ENCODE measurements at places on chromosomes 3 and 15.
A peak's percentile ranks its signal among the peaks of the same experiment; 100 is the strongest.

GRCh38 chr15:38549222-38549621 is 15.4 kb downstream of the RASGRP1 start:
- no peak for DNase-seq

DNA sequence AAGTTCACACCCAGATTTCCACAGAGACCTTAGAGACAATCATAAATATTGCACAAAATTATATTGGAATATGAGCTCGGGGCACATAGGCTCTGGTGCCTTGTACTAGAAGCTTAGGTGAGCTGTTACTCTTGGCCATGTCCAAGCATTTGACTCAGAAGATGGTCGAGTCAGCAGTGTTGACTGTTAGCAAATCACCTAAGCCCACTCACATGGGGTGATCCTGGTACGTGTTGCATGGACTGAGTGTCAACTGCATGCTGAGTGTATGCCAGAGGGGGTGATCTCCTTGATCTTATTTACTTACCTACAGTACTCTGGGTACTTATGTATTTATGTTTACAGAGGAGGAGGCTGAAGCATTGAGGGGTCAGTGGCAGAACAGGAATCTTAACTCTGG is 14.0 kb downstream of the SMAD3 start:
- DNase-seq = no peak

DNA sequence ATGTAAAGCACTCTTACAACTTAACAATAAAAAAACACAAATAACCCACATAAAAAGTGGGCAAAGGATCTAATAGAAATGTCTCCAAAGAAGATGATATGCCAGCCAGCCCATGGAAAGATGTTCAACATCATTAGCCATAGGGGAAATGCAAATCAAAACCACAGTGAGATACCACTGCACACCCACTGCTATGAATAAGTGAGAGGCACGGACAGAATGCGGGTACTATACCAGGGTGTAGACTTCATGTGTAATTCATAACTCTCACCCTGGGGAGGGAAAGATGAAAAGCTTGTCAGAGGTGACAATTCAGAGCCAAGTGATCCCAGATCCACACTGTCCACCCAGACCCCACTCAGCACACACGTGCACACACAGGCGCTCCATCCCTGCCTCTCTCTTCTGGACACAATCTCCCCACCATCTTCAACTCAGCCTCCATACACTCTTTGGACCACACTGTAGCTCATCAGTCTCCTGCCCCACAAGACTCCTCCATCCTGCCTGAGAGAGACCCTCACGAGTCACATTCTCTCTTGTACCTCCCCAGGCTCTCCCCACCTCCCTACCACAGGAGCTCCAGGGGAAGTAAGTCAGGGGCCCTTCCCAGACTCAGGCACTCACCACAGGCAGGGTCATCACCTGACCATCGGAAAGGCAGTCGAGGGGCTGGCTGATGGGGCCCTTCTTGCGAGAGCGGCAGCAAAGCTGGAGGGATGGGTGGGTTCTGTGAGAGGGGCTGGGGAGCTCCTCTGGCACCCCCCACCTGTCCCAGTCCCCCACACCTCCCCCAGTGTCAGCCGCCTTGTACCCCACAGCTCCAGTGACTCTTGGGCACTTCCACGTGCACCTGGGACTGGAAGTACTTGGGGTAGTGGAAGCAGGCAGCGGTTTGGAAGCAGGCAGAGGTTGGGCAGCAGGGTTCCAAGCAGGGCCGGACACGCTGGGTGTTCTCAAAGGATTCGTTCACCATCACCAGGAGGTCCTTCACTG is 21.3 kb downstream of the PLA2G4E start:
- no peak for DNase-seq

- DNase-seq = peak; percentile 8
Measured at GRCh38 chr3:17686613-17687012, 55.8 kb downstream of the TBC1D5 start.

GRCh38 chr3:127835993-127836882 is 13.9 kb upstream of the MGLL start:
- no peak for DNase-seq

GRCh38 chr3:31533169-31534064 is 692 bp downstream of the STT3B start:
- DNase-seq = peak; percentile 48

- no peak for DNase-seq
Measured at GRCh38 chr3:25355998-25356397, 72.1 kb upstream of the RARB start.

DNA sequence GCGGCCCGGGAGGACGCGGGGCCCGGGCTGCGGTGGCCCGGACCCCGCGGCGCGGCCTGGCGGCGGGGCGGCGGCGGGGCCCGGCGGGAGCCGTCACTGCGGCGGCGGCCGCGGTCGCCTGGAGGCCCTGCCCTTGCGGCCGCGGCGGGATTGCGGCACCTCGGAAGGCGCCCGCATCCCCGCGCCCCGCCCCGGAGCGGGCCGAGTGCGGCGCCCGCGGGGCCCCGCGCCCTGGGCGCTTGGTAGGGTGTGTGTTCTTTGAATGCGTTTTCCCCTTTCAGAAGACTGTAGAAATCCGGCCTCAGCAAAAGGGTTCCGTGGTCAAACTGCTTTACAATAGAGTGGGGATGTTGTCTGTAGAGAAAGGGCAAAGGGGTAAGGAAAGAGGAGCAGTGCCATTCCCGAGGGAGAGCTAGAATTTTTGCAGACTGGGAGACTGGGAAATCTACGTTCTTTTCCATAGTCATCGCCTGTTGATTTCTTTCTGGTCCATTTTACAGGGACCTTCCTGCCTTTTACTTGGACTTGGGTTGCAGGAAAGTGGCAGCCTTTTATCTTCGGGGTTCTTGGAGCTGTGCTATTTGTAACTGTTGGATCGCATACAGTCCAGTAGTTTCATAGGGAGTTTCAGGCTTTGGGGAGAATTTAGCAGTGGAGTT is 630 bp downstream of the SNRK start:
- DNase-seq = peak; percentile 73

DNA sequence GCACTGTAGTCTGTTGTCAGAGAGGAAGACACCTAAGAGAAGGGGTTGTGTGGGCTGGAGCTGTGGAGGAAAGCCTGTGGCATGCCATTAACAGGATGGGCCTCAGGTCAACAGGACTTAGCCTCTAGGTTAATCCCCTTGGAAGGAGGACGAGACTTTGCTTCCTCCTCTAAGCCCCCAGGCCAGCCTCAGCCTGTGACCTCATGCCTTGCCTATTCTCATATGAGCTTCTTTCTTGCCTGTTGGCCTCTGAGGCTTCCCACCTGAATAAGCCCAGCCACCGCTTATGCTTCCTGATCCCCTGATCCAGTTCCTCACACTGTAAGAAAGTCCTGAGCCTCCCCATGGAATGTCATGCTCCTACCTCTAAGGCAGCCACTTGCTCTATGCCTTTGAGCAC is 52.2 kb upstream of the TBC1D21 start:
- DNase-seq = no peak

DNA sequence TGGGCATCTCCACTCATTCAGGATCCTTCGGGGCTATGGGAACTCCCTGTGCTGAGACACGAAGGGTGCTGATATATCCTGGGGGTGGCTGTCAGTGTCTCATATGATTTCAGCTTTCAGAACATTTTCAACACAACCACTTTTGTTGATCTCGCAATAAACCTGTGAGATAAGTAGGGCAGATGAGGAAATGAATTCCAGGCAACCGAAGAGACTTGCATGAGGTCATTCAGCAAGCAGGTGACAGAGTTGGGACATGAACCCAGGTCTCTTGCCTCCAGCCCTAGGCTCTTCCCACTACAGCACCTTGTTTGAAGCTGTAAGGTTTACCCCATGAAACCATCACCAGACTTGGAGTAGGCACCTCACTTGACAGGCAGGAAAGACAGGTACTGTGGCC is 16.6 kb downstream of the DUOX1 start:
- DNase-seq = no peak

DNA sequence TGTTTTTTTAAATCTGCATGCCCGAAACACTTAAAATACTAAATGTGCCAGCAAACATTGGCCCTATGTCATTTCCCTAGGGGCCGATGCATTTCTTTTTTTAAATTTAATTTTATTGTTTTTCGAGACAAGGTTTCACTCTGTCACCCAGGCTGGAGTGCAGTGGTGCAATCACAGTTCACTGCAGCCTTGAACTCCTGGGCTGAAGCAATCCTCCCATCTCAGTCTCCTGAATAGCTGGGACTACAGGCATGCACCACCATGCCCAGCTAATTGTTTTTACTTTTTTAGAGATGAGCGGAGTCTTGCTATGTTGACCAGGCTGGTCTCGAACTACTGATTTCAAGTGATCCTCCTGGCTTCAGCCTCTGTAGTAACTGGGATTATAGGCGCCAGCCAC is 5.5 kb downstream of the PARP9 start:
- DNase-seq = no peak

DNA sequence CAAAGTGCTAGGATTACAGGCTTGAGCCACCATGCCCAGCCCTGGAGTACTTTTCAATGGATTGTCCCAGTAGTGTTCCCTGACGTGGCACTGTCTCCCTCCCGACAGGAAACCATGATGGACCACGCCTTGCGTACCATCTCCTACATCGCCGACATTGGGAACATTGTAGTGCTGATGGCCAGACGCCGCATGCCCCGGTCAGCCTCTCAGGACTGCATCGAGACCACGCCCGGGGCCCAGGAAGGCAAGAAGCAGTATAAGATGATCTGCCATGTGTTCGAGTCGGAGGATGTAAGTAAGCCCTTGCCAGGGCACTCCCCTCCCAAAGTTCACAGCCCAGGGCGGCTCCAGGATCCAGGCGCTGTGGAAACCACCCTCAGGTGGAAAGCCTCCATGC is 168.1 kb downstream of the NSMCE3 start:
- no peak for DNase-seq

GRCh38 chr3:172209333-172210321 is 170.2 kb downstream of the FNDC3B start:
- no peak for DNase-seq

- DNase-seq = no peak
Measured at GRCh38 chr15:71810256-71811035, at the start of gene NR2E3. NR2E3 (plus strand) TSS chr15:71810554; CDS start chr15:71810744, 190 bp downstream.

GRCh38 chr3:128269006-128269775 is 115.9 kb downstream of the EEFSEC start:
- no peak for DNase-seq

DNA sequence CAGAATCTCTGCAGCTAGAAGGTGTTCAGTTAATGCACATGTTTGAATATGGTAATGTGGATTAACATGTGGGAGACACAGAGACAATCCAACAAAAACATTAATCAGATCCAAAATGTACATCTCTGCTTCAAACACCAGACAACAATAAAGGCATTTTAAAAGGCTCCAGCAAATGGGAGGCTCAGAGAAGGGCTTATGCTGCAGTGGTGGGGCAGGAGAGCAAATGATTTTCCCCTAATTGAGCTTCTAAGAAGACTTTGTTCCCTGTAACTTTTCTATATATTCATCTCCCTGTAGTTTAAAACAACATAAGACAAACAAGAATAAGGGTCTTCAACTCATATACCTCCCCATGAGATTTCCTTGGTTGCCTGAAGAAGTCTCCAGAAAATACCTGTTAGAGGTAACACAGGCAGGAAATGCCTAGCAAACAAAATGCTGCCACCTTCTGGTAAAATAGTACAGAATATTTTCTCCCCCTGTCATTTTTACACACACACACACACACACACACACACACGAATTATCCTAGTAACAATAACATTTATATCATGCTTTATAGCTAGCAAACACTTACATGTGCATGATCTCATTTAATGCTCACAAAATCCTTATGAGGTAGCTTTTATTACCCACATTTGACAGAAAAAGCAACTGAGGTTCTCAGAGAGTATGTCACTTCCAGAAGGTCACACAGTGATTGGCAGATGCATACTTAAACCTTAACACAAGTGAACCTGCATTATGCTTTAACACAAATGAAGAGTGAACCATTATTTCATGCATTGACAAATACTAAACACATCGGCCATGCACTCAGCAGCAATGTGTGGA is 123.4 kb upstream of the MB21D2 start:
- peak; percentile 68 for DNase-seq

DNA sequence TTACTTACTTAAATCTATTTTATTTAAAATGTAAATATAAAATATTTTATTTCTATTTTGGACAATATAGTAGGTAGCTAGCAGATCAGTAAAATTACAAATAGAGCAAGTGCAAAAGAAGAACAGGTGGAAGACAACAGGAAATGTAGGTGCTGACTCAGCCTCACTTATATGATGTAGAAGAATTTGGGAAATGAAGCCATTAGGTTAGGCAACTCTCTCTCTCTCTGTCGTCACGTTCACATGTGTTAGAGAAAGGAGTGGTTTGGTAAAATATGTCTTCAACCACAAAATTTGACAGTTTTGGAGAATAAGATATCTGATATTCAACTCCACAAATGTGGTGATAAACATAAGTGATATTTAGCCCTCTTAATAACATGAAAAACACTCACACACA is 532.5 kb upstream of the KCNMB2 start:
- no peak for DNase-seq

DNA sequence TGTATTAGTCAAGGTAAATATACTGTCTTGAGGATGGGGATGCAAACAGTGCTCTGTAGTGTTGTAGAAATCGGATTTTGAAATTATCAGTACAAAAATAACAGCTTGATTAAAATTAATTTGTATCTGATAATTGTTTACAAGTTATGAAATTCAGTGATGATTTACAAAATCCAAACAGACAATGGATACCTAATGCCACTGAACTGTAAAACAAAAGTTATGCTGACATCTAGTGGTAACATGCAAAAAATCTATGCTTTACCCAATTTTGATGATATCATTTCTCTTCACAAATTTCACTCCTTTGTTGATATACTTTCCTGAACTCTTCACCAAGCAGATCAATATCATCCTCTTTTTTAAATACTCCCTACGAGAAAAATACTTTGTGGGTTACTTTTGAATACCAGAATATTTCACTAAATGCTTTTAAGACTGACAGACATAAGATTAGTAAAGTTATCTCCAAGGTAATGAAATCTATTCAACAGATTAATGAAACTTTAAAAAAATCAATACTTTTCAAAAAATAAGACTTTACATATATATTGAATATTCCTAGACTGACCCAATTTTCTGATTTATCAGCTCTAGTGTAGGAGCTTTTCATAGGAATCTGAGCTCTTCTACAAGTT is 36.0 kb downstream of the MNS1 start:
- peak; percentile 27 for DNase-seq

DNA sequence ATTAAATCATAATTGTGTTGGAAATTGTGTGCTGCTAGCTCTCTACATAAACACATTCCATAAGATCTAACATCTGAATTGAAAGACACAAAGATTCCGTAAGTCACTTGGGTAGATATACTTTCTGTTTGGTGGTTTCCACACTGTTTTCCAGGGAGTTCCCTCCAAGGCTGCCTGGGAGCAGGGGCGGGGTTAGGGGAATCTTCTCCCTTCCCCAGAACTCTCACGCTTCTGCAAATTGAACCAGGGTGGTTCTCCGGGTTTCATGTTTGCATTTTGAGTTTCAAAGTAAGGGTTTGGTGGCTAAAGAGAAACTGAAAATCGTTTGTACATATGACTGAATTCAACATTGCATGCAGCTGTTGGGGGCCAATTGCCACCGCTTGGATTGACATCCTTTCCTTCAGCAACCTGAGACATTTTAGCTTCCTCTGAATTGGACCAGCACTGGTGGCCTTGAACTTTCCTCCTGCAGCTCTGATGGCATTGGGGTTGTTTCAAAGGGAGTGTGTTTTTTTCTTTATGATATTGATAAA is 192.7 kb upstream of the FEZF2 start:
- DNase-seq = no peak

Data from iPS-NIHi11 (cell line).